T-helper 1 cell (primary cell): ENCODE measurements at places on chromosomes 3 and 15.

- DNase-seq, result no peak
Observed at GRCh38 chr3:55546866-55547669, 60.0 kb upstream of the WNT5A start.

GRCh38 chr15:48680841-48681240, 35.3 kb upstream of the FBN1 start:
- DNase-seq, result no peak

- DNase-seq, result no peak
Observed at GRCh38 chr15:94857466-94857865, 626.1 kb downstream of the MCTP2 start.

GRCh38 chr3:146542179-146542578, 2.2 kb downstream of the PLSCR1 start:
- DNase-seq, result peak; percentile 28

- DNase-seq, result no peak
Observed at GRCh38 chr3:135905058-135905724, 60.3 kb upstream of the PPP2R3A start.

- no peak for DNase-seq
Observed at GRCh38 chr3:16550305-16550675, 36.8 kb upstream of the RFTN1 start.

- DNase-seq, result no peak
Observed at GRCh38 chr15:56608140-56608778, 125.0 kb downstream of the ZNF280D start.

- DNase-seq, result peak; percentile 33
Observed at GRCh38 chr3:20104167-20104661, 64.0 kb downstream of the KAT2B start.

DNA sequence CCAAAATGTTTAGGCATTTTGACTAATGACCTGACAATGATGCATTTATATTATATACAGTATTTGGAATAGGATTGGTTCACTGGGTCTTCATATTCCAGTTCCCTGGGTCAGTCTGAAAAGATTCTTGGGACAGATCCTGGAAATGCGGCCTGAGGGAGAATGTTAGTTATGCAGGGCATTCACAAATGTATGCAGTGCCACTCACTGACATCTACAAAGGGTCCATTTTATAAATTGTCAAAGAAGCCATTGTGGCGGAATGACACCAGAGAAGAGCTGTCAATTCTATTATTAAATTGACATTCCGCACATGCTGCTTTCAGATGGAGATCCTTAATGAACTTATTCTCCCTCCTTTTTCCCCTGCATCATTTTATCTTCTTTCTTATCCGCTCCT, 176.6 kb downstream of the VGLL3 start:
- no peak for DNase-seq

- DNase-seq, result no peak
Observed at GRCh38 chr3:41208507-41209220, 9.4 kb downstream of the CTNNB1 start.
